Mesothelial cell of epicardium (in vitro differentiated cells): ENCODE measurements at places on chromosomes 5 and 9.
A peak's percentile ranks its signal among the peaks of the same experiment; 100 is the strongest.

GRCh38 chr5:143693651-143694252, 118.2 kb upstream of the HMHB1 start:
- no peak overlapping the region for H3K4me3 ChIP-seq
- DNase-seq: no peak
- peaks cover 1% of the 10 kb centered on the region for H3K27me3 ChIP-seq
- peaks cover 5% of the 10 kb centered on the region for H3K36me3 ChIP-seq
- H3K27ac ChIP-seq: no peak overlapping the region
- H3K4me1 ChIP-seq: peaks cover 12% of the 10 kb centered on the region

DNA sequence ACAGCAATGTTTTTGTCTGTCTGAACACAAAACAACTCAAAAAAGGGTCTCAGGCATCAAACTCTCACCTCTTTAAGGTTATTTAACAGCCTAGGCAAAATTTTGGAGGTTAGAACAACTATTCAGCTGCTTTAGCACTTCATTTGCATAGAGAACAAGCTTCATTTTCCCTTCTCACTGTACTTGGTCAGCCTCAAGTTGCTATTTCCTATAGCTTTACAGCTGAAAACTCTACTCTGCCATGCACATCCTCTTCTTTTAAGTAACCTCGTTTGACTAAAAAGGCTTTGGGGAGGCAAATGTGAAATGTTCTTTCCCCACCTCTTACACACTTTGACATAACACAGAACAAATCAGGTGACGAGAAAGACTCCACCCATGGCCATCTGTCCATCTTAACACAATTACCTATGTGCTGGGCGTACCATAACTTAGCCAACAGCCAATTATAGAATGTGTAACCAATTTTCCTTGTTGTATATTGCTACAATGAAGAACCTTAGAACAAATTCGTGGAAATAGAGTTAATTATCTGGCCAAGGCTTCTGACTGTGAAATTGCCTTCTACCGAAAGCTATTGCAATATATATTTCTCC, 195.7 kb downstream of the DCP2 start:
- no peaks in the 10 kb centered on the region for H3K27me3 ChIP-seq
- H3K4me1 ChIP-seq: peaks cover 21% of the 10 kb centered on the region
- no peak for DNase-seq
- no peaks in the 10 kb centered on the region for H3K36me3 ChIP-seq
- no peak overlapping the region for H3K4me3 ChIP-seq
- no peak overlapping the region for H3K27ac ChIP-seq

- DNase-seq: no peak
- no peak overlapping the region for H3K27ac ChIP-seq
- peaks cover 2% of the 10 kb centered on the region for H3K36me3 ChIP-seq
- H3K4me3 ChIP-seq: no peak overlapping the region
- no peaks in the 10 kb centered on the region for H3K27me3 ChIP-seq
- H3K4me1 ChIP-seq: no peaks in the 10 kb centered on the region
Measured at GRCh38 chr9:137411645-137412380, 11.1 kb downstream of the EXD3 start.

DNA sequence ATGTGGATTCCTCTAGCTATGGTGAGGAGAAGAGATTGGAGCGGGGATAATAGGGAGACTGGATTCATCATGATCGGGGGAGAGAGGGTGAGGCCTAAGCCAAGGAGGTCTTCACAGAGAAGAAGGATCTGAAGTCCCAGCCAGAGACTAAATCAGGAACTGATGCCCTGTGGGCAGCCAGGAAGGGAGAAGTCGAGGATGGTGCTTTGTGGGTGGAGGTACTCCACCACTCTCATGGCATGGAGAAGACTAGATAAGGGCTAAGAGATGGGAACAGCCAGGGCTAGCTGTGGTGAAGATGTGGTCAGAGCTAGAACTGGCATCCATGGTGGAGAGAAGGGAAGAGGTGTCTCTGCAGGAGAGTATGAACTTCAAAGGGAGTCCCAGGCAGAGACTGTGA, 3.0 kb upstream of the RGS14 start:
- H3K4me3 ChIP-seq: no peak overlapping the region
- H3K27ac ChIP-seq: no peak overlapping the region
- H3K4me1 ChIP-seq: peaks cover 17% of the 10 kb centered on the region
- peaks cover 32% of the 10 kb centered on the region for H3K27me3 ChIP-seq

DNA sequence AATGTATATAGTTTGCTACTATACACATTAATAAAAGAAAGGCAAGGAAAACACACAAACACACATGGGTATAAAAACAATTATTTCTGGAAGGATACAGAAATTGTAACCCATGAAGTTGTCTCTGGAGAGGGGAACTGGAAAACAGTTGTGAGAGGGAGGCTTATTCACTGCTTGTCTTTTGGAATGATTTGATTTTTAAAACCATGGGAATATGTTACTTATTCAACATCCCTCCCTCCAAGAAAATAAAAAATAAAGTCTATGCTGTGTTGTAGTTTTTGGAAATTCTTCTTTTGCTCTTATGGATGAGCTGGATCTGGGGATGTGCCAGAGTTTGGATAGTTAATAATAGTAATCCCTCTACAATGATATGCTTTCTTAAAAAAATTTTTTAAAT, 6.0 kb upstream of the C1QTNF2 start:
- peaks cover 49% of the 10 kb centered on the region for H3K27me3 ChIP-seq
- H3K27ac ChIP-seq: no peak overlapping the region
- H3K36me3 ChIP-seq: no peaks in the 10 kb centered on the region
- no peak for DNase-seq
- H3K4me3 ChIP-seq: no peak overlapping the region

GRCh38 chr9:11457825-11458790, 845.3 kb upstream of the PTPRD start:
- peaks cover 15% of the 10 kb centered on the region for H3K4me1 ChIP-seq
- no peaks in the 10 kb centered on the region for H3K27me3 ChIP-seq
- DNase-seq: no peak
- no peaks in the 10 kb centered on the region for H3K36me3 ChIP-seq
- H3K27ac ChIP-seq: peak overlapping the region; percentile 59

- no peaks in the 10 kb centered on the region for H3K27me3 ChIP-seq
- no peak for DNase-seq
- H3K4me3 ChIP-seq: no peak overlapping the region
- H3K36me3 ChIP-seq: no peaks in the 10 kb centered on the region
Measured at GRCh38 chr5:159641371-159642039, 274.8 kb upstream of the ADRA1B start.

DNA sequence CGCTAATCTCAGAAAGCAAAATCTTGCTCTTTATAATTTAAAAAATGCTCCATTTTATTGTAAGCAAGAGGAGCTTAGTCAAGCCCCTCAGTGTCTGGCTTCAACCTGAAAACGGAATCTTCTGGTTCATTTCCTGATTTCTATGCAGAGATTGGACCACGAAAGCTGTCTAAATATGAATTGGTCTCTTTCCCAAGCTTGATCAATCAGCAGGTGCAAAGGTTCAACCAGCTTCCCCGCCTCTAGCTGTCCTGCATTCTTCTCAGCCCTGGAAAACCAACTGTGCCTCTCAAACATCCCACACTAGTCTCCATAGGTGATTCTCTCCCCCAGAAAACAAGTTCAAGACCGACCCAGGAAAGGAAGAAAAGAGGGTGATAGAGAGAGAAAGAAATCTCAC, 34.5 kb downstream of the FNBP1 start:
- H3K4me3 ChIP-seq: no peak overlapping the region
- H3K4me1 ChIP-seq: peaks cover 3% of the 10 kb centered on the region
- no peak for DNase-seq
- peaks cover 9% of the 10 kb centered on the region for H3K36me3 ChIP-seq
- H3K27ac ChIP-seq: peak overlapping the region; percentile 11

DNA sequence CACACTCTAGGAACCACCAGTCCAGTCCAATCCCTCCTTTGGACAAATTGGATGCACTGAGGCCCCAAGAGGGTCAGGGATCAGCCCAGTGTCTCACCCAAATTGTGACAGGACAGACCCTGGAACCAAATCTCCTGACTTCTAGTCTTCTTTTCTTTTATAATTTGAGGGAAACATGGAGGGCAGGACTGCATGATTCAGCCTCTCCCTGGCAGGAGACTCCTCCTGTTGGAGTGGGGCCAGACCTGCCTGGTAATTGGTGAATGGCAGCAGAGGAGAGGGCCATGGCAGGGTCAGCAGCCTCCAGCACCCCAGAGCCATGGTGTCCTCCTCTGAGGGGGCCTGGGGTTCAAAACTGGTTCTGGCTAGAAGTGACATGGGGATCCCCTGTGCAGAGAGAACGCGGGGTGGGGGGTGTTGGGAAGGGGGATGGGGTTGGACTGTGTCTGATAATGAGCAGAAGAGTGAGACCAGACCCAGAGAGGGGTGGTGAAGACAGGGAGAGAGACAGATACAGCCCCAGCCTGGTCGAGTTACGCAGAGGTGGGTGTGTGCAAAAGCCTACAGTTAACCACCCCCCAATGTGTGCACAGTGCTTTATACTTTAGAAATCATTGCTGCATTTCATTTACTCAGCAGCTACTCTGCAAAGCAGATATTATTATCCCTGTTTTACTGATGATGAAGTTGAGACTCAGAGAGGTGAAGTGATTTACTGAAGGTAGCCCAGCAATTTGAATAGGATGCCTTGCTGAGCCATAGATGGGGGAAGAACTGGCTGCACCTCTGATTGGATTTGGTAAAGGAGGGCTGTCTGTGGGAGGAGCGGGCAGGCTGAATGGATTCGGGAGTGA, 3.8 kb upstream of the SYNPO start:
- no peak overlapping the region for H3K4me3 ChIP-seq
- no peak for DNase-seq
- peak overlapping the region; percentile 95 for H3K27ac ChIP-seq
- peaks cover 65% of the 10 kb centered on the region for H3K4me1 ChIP-seq

DNA sequence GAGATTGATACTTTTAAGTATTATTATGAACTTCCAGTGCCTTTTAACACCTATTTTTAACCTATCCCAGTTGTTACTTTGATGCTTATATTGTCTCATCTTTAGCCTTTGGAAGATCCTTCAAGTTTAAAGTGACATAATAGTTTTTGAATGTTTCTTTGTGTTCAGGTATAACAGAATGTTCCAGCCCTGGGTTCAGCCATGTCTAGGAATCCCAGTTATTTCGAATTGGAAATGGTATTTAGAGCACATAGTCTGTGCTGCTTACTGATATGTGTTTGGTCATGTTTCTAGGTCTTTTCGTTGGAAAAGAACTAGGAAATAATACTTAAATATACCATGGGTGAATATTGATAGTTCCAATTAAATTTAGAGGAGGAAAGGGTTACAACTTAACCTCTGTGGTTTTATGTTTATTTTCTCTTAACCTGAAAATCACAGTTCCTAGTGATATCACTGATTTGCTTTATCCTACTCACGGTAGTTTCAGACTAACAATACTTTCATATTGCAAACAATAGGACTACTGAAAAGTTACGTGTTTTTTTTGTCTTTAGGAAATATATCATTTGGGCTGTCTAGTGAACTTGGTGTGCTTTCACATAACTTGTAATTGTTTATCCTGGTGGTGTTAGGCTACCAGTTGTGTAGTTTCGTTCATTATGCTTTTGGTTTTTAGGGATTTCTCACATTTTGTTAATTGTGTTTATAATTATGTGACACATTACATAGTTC, 37.8 kb downstream of the UHRF2 start:
- DNase-seq: no peak
- H3K27ac ChIP-seq: peak overlapping the region; percentile 87
- H3K27me3 ChIP-seq: no peaks in the 10 kb centered on the region

DNA sequence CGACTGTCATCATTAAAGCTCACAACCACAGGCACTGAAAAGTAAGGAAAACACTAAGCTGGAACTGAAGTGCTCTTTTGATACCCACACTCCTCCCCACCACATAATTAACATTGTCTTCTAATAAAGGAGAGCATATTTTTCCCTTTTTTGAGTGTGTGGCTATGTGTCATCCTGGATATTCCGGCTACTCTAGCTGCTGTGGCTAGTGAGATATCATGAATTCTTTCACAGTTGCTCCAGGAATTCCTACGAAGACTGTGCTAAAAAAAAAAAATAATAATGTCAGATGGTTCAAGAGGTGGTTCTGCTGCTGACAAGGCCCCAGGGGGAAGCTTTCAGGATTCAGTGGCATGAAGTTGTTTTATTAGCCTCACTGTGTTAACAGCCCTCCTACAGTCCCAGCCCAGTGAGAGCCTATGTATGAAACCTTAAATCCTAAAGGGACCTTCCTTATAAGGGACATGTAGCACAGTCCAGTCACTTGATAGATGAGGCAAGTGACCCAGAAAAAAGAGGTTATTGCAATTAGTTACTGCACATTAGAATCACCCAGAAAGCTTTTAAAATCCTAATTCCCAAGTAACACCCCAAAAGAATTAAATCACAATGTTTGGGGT, 46.6 kb downstream of the TMEM252 start:
- DNase-seq: no peak
- H3K4me3 ChIP-seq: no peak overlapping the region

GRCh38 chr9:112072721-112073638, 102.1 kb downstream of the SUSD1 start:
- DNase-seq: no peak
- peak overlapping the region; percentile 75 for H3K27ac ChIP-seq
- H3K4me3 ChIP-seq: no peak overlapping the region

- H3K27me3 ChIP-seq: peaks cover 97% of the 10 kb centered on the region
- no peak overlapping the region for H3K27ac ChIP-seq
- H3K4me3 ChIP-seq: no peak overlapping the region
- no peaks in the 10 kb centered on the region for H3K36me3 ChIP-seq
Measured at GRCh38 chr5:592158-592557, 20.0 kb upstream of the CEP72 start.

- DNase-seq: no peak
- no peaks in the 10 kb centered on the region for H3K36me3 ChIP-seq
- no peak overlapping the region for H3K27ac ChIP-seq
- H3K27me3 ChIP-seq: no peaks in the 10 kb centered on the region
Measured at GRCh38 chr5:153569036-153569435, 78.6 kb downstream of the GRIA1 start.

DNA sequence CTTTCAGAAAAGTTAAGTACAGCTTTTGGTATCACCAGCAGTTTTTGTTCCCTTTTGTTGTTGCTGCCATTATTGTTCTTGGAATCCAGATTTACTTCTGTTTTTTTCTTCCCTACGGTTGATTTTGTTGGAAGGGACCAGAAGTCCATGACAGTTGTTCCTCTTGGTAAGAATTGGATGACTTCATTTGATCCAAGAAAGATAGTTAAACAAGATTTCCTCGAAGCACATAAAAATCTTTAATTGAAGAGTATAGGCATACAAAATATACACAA, 65.4 kb downstream of the CDC42SE2 start:
- H3K4me3 ChIP-seq: no peak overlapping the region
- H3K36me3 ChIP-seq: peaks cover 4% of the 10 kb centered on the region
- peaks cover 10% of the 10 kb centered on the region for H3K4me1 ChIP-seq

- H3K36me3 ChIP-seq: peaks cover 14% of the 10 kb centered on the region
- no peak for DNase-seq
- no peak overlapping the region for H3K27ac ChIP-seq
- no peak overlapping the region for H3K4me3 ChIP-seq
- H3K4me1 ChIP-seq: no peaks in the 10 kb centered on the region
Measured at GRCh38 chr5:90767710-90768109, 209.1 kb downstream of the ADGRV1 start.

- H3K27ac ChIP-seq: no peak overlapping the region
- no peaks in the 10 kb centered on the region for H3K27me3 ChIP-seq
- no peak for DNase-seq
- H3K36me3 ChIP-seq: peaks cover 12% of the 10 kb centered on the region
Measured at GRCh38 chr5:75681125-75681830, 36.0 kb downstream of the POC5 start.
